ENCODE measurements at places on chromosomes 7 and 10.

DNA sequence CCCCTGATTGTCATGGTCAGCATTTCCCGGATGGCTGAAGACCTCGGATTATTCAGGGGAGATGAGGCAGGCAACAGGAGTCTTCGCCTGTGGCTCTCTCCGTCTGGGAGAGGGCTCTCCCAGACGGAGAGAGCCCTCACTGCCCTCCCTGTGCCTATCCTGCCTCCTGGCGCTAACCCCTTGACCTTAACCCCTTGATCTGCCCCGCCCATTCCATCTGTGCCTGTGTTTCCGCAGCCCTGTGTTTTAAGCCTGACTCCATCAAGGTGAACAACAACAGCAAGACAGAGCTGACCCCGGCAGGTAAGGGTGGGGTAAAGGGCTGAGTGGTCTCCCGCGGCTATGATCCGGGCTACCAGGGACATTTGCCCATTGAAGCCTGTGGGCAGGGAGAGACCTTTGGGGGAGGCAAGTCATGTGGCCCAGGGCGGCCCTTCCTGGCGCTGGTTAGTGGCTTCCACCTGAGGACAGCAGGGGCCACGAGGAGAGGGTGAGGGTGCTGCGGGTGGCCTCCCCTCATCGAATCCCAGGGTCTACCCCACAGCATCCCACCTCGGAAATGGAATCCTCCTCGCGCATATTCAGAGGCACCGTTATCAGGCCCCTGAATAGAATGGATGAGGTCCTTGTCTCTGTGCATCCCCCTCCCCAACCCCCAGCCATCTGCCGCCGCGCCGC is 4.2 kb upstream of the MUC12 start:
- ATAC-seq = no peak

DNA sequence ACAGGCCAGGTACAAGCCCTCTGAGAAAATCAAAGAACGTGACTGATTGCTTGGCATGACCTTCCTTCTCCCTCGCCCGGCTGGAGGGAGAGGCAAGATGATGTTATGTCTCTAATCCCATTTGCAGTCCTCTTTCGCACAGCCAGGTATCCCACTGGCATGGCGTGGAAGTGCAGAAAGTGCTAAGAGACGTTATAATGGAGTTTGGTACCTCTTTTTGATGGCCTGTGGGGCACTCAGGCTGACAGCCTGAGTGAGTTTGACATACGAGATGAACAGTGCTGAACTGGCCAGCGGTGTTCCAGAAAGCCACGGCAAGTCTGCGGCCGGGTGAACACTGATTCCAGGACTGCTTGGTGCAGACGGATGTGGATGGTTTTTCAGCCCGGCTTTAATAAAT is 241.6 kb downstream of the RAB11FIP2 start:
- ATAC-seq = no peak

DNA sequence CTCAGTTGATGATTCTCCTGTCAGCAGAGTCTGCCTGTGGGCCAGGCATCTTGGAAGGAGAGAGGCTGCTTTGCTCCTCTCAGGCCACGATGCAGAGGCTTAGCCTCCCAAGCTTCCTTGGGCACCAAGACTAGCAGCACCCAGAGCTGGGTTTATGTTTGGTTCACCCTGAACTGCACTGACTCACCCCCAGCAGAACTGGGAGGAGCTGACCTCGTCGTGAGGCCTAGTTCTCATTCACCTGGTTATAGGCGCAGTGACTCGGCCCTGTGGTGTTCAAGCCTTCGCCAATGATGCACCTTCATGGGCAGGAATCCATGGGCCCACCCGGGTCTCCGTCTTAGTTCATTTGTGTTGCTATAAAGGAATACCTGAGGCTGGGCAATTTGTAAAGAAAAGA is 122.0 kb upstream of the ZNF438 start:
- no peak for ATAC-seq

GRCh38 chr10:116073001-116073400 is 200.0 kb downstream of the GFRA1 start:
- ATAC-seq = no peak

- ATAC-seq = peak; percentile 1
Measured at GRCh38 chr10:71727105-71727737, 7.6 kb upstream of the C10orf105 start.

GRCh38 chr10:70769121-70769520 is 16.1 kb downstream of the TBATA start:
- no peak for ATAC-seq

GRCh38 chr7:5193880-5194279 is 3.8 kb downstream of the WIPI2 start:
- no peak for ATAC-seq

DNA sequence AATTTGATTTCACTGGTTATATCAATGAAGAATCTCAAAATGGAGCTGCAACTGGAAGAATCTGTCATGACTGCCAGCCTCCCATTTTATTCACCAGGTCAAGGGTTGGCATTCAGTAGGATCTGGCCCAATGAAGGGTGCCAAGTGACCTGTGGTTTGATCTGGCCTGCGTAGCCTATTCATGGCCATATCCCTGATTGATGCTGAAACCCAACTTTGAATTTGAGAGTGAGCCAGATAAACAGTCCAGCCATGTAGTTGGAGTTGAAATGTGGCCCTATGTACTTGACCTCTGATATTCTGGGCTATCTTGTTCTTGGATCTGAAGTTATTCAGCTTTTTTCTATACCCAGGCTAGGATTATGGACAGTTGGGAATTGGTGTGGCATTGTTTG is 1.5 kb downstream of the MKLN1 start:
- ATAC-seq = no peak

GRCh38 chr10:133162910-133163856 is 3.2 kb downstream of the KNDC1 start:
- ATAC-seq = no peak

DNA sequence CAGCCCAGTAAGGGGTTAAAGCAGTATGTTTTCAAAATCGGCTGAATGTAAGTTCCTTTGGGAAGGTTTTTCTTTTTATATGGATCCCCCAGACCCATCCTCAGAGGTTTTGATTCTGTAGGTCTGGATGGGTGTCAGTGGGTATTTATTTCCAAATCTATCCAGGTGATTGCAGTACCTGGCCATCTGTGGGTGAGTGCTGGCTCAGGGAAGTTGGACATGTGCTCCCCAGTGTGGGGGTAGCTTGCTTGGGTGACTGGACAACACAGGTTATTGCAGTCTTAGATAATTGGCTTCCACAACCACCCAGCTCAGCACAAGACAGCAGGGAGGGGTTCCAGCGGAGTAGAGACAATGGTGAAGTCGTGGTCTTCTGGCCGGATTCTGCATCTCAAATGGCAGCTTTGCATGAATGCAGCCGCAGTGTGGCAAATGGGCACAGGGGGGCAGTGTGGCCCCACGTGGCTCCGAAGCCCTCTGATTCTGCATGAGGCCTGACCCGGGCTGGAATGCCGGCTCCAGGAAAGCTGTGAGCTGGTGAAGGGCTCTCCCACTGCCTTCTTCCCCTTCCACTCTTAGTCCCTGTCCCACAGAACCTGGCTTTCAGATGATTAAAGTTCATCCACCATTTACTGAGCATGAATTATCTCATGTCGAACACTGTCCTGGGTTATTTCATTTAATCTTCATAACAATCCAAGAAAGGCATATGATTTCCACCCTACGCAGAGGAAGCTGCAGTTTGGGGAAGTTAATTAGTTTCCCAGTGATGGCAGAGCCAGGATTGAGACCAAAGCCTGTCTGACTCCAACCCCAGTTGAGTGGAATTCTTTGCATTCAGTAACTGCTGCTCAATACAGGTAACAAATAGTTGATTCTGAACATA is 64.5 kb upstream of the SYPL1 start:
- peak; percentile 88 for ATAC-seq

DNA sequence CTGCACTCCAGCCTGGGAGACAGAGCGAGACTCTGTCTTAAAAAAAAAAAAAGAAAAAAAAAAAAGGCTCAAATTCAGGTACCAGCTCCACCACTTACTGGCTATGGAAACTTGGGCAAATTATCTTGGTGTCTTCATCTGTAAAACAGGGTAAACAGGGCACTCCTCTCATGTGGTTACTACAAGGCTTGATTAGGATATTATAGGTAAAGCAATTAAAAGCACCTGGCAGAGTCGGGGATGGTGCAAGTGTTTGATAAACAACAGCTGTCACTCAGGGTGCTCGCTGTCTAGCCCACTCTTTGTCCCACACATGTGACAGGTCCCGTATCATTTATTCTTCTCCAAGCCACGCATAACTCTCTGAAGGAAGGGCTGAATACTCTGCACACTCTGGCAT is 96.9 kb downstream of the SORBS1 start:
- no peak for ATAC-seq

GRCh38 chr10:64040781-64041180 is 519.6 kb downstream of the REEP3 start:
- no peak for ATAC-seq

DNA sequence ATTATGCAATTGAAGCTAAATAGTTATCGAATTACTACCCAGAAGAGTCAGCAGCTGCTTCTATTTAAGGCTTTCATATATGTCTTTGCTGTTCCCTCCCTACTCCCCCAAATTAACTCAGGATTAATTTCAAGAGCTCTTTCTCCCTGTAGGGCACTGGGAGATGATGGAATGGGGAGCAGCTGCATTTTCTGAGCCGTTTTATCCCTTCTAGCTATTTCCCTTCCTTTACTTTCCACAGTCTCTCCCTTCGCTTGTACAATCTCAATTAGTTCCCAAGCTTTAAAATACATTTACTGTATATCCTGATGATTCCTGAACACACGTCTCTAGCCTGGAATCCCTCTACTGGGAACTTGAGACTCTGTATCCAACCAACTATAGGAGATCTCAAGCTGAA is 19.8 kb upstream of the TSPAN12 start:
- ATAC-seq = no peak

- no peak for ATAC-seq
Measured at GRCh38 chr7:71937840-71938371, 474.2 kb downstream of the CALN1 start.

DNA sequence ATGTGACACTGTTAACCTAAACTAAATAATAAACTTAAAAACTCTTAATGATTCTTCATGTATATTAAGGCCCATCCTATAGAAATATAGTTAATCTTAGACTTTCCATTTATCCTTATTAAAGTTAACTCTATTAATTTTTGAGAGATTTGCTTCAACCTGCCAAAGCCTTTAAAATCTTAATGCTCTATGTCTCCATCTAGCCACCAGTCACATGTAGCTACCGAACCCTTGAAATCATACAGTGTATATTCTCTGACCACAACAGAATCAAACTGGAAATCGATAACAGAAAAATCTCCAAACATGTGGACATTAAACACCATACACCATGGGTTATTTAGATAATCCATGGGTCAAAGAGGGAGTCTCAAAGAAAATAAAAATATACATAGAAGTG is 51.9 kb downstream of the ASZ1 start:
- no peak for ATAC-seq

GRCh38 chr10:24006741-24007140 is 202.2 kb upstream of the KIAA1217 start:
- ATAC-seq = no peak

DNA sequence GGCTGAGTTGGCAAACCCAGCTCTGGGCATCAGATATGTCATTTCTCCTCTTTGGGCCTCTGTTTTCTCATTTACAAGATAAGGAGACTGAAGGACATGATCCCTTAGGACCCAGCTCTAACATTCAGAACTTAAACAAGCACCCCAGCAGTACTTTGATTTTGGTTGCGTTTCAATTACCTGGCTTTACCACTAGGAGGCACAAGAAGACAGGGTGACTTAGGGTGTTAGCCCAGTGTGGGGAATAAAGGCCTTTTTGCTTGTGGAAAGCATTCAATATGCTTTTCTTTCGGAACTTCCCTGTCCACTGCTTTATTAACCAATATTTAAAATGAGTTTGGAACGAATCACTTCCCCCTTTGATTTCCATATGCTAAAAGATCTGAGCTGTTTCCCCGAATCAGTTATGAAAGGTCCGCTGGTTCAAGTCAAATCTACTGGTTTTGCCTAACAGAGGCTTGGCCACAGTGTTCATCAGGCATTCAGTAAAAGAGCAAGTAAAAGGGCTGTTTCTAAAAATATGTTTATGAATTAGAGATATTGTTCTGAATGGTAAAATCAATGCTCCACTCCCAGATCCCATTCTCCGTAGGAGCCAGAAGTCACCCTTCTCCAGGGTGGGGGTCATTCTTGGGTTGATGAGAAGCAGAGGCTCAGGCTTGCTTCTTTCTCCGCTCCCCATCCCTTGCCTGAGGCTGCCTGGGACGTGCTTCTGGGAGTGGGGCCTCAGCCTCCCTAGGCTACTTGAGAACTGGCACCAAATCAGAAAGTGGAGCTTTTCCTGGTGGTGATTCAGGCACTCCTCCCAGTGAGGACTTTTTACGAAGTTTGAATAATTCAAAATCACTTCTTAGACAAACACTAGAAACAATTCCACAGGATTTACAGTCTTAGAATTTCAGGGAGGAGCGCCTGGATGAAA is 105.5 kb downstream of the MYOF start:
- ATAC-seq = peak; percentile 82

DNA sequence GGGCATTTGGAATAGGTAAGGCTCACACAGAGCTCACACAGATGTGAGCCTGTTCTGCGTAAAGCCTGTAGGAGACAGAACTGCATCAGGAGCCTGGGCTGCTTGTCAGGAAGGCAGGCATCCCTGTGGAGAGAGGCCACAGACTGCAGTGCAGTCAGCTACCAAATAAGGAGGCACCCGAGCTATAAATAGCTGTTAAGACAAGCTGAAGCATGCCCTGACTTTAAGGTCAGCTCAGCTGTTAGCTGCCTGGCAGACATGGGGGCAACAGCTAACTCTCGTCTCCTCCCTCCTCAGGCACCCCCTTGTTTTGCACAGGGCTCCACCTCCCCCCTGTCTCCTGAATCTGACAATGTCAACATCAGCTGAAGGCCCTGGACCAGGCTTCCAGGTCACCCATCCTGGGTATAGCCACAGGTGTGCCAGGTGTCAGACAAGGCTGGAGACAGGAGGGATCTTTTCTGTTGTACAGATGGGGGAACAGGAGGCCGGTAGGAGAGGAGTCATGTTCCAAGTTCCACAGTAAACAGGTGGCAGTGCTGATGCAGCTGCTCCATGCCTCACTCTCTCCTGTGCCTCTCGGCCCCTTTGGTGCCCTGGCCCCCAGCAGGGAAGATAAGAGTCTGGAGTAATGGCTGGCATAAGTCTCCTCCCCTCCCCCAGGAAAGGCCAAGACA is 27.6 kb upstream of the MKRN1 start:
- peak; percentile 91 for ATAC-seq

DNA sequence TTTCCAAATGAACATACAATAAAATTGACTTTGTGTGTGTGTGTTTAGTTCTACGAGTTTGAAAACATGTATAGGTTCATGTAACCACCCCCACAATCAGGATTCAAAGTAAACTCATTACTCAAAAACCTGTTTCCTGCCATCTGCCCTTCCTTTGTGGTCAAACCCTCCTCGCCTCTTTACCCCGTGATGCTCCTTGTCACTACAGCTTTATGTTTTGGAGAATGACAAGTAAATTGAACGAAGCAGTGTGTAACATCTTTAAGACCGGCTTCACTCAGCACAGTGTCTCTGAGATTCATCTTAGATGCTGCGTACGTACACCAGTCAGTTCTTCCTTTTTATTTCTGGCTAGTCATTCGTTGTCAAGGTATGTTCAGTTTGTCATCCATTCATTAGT is 54.6 kb upstream of the MKI67 start:
- ATAC-seq = no peak

DNA sequence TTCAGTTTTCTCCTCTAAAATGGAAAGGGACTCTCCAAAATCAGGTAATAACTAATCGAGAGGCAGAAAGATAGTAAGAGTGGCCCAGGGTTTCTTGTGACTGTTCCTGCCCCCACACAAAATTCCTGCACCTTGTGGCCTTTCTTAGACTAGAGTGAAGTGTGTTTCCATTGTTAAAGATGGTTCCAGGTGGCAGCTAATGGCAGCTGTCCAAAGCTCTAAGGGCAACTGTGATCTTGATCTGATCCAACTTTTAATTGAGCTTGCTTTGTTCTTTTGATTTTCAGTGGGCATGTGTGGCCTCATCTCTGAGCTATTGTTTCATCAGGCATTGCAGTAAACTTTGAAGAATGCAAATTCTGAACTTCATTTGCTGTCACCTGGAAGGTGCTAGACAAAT is 19.4 kb downstream of the ACSL5 start:
- ATAC-seq = no peak

All from gastroesophageal sphincter (tissue), 4 donors.